ENCODE measurements at places on chromosomes 13 and 19. TPM values are rescaled to one million over a fixed set of nuclear protein-coding genes. Genes with fewer than 3 reads are reported as not detected.

DNA sequence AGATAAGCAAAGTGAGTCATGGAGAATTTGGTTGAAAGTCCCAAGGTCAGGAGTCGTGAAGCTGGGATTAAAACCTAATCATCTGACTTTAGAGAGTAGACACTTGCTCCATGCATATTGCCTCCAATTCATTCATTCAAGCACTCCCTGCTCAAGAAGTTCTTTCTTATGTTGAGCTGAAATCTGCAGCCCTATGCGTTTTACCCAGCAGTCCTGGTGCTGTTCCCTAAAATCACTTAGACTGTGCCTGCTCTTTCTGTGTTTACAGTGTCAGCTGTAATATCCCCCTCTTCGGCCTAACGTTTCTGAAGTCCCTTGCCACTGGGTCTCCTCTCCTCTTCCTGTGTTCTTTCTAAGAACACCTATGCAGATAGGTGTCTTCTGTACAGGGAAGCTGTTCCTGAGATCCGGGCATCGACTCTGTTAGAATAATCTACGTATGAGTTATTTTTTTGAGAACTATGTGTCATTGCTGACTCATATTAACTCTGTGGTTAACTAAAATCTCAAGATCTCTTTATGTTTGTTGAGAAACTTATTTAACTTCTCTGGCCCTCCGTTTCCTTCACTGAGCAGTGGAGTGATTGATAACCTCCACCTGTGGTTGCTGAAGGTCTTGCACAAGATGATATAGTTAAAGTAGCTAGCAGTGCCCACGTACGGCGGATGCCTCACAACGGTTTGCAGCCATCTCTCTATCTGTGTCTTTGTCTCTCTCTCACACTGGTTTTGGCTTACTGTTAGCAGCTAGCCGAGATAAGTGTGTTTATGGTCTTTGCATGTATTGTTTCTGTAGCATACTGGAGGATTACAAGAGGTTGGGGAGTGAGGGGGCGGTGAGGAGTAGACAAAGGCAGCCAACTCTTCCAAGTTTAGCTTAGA lies 4.7 kb downstream of the ALOX5AP start:
- peak; percentile 90 for DNase-seq
- H3K27me3 ChIP-seq: no peaks in the 10 kb centered on the region
- H3K4me1 ChIP-seq: peaks cover 22% of the 10 kb centered on the region
- H3K27ac ChIP-seq: peak overlapping the region; percentile 67

- H3K4me3 ChIP-seq: no peak overlapping the region
- H3K27ac ChIP-seq: no peak overlapping the region
- H3K27me3 ChIP-seq: peaks cover 1% of the 10 kb centered on the region
- DNase-seq: no peak
- H3K36me3 ChIP-seq: no peaks in the 10 kb centered on the region
Observed at GRCh38 chr13:31012655-31013024, 80.2 kb downstream of the TEX26 start.

The PABPC3 gene
- total RNA-seq: 0.17 TPM

DNA sequence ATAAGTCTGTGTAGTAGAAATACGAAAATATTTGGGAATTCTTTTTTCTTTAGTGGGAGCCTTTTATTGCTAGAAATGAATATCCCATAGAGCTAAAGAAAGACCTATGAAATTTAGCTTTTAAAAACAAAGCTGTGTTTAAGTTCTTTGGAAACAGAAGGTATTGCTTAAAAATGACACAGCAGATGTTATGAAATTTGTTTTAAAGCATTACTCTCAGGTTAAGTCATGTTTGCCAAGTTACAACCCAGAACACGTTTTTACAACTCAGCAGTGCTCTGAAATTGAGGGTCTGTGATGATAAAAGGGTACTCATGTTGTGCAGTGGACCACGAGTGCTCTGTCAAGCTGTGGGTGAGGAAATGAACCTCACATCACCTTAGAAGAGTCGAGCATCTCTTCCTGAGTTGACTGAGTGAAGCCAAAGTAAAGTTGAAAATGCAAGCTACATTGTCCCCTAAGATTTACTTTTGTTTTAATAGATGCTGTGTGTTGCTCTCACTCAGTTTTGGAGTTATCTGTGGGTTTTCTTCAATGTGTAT lies 161.1 kb downstream of the SHISA2 start:
- no peak for DNase-seq
- H3K4me3 ChIP-seq: no peak overlapping the region
- no peaks in the 10 kb centered on the region for H3K4me1 ChIP-seq
